ENCODE measurements at places on chromosomes 13 and 19.
A peak's percentile ranks its signal among the peaks of the same experiment; 100 is the strongest.

DNA sequence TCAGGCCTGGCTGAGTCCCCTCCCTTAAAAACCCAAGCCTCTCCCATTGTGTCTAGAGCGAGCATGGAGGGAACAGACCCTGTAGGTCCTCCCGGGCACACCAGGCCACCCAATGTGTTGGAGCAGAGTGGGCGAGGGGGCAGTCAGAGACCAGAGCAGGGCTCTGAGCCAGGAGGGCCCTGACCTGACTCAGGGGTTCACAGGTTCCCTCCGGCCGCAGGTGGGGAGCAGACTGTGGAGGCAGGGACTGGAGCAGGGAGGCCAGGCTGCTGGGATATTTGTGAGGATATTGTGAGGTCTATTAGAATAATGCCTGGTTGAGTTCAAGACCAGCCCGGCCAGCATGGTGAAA is 1.6 kb upstream of the TYROBP start:
- no peak for DNase-seq

DNA sequence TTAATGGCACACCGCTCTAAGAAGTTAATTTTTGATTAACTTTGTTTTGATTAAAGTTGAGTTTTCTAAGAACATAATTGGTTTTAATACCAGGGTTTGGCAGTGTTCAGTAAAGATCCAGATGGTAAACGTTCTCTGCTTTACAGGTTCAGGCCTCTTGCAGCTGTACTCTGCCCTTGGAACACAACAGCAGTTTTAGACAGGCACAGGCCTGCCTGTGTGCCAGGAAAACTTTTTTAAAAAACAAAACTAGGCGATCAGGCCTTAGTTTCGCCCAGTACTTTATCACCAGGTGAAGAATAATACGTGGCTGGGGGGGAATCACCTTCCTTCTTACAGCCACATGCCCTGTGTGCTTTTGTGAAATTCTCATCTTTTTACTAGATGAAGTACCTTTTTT is 38.0 kb upstream of the TEX29 start:
- DNase-seq = no peak

GRCh38 chr19:33960566-33960965 is 163.9 kb downstream of the KCTD15 start:
- no peak for DNase-seq

- peak; percentile 40 for DNase-seq
These were observed 665 bp downstream of the ZNF347 start for GRCh38 chr19:53158119-53158656.

All from stimulated activated CD4-positive, alpha-beta T cell treated with anti-CD3 and anti-CD28 coated beads, Interleukin-4, amount 100 ng/mL, for 1 hour (primary cell).